ENCODE measurements at places on chromosomes 7 and 10.

GRCh38 chr7:50664937-50665336 is 99.7 kb upstream of the DDC start:
- DNase-seq = no peak

- no peak for DNase-seq
Observed at GRCh38 chr10:11931038-11931437, 107.9 kb downstream of the PROSER2 start.

DNA sequence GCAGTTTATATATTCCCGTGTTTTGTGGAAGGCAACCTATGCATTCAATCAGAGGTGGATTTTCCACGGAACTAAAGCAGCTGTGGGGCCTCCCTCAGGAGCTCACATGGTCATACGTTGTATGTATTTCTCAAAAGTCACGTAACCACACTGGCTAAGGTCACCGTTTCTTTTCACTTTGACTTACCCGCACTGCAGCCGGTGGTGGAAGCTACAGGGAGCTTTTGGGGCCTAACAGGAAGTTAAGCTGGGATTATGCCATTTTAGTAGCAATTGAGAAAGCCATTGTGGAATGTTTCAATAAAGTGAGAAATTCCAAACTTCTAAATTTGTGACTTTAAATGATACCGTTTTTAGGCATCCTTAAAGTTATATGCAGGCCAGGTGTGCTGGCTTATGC is 111.2 kb upstream of the KLF6 start:
- DNase-seq = no peak

GRCh38 chr7:121714559-121715303 is 158.2 kb upstream of the PTPRZ1 start:
- DNase-seq = no peak

GRCh38 chr7:65219623-65220022 is 154.0 kb upstream of the ZNF92 start:
- DNase-seq = no peak

DNA sequence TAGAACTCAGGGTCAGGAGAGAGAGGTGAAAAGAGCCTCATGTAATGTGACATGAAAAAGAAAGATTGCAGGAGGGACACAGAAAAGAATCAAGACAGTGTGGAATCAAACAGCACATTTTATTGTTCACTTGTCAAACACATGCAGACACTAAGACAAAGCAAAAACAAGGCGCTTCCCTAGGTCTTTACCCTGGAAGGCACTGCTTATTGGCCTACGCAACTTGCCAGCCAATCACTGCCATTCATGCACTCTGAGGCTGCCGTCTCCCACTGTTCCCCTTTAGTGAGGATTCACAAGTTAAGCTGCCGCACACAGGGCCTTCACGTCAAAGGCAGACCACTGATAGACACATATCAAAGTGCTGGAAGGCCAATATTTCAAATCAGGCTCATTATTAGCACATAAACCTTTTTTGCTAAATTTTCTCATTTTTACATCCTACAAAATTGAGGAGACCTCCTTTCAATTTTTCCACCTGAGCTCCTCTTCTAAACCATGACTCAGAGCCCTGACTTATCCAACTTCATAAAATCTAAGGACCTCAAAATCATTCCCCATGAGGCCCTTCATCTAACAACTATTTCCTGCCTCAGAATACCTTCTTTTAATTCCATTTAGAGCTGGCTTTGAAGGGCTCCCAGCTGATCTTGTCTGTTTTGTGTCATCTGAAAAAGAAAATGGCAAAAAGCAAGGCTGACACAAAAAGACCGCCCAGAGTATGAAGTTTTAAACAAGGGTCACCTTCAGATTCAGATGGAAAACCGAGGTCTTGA is 149.4 kb downstream of the CHCHD3 start:
- no peak for DNase-seq

GRCh38 chr10:58868736-58869435 is 307.6 kb upstream of the PHYHIPL start:
- DNase-seq = no peak

GRCh38 chr10:122725768-122726167 is 26.1 kb upstream of the C10orf120 start:
- DNase-seq = no peak

- no peak for DNase-seq
Observed at GRCh38 chr7:80748363-80749042, 110.1 kb downstream of the CD36 start.

DNA sequence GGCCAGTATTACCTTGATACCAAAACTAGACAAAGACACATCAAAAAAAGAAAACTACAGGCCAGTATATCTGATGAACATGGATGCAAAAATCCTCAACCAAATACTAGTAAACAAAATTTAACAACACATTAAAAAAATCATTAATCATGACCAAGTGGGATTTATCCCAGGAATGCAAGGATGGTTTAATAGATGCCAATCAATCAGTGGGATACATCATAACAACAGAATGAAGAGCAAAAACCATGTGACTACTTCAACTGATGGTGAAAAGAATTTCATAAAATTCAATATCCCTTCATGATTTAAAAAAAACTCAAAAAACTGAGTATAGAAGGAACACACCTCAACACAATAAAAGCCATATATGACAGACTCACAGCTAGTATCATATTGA is 25.2 kb upstream of the UBN2 start:
- no peak for DNase-seq

DNA sequence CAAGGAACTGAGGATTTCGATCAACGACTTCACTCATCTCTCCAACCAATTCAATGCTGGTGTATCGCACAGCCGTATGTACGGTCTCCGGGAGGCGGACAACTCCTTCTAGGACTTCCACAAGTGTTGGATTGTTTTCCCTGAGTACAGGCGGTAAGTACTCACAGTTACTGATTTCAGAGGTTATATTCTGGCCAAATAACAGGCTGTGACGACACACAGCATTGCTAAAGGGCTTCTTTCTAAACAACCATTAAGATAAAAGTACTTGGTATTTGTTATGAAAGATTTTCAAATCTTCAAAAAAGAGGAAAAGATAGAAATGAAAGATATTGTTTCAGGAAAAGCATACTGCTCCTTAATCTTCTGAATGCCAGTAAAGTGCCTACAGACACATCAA is 52.2 kb downstream of the IRF5 start:
- no peak for DNase-seq

DNA sequence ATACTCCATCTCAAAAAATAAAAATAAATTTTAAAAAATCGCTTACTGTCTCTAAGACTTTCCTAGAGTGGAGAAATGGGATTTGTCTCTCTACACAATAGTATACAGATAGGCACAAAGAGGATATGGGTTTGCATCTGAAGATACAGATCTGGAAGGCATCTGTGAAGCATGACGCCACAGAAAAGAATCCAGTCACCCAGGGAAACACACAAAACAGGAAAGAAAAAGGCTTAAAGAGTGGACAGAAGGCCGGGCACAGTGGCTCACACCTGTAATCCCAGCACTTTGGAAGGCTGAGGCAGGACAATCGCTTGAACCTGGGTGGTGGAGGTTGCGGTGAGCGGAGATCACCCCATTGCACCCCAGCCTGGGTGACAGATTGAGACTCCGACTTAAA is 61.3 kb downstream of the SKIDA1 start:
- DNase-seq = no peak

DNA sequence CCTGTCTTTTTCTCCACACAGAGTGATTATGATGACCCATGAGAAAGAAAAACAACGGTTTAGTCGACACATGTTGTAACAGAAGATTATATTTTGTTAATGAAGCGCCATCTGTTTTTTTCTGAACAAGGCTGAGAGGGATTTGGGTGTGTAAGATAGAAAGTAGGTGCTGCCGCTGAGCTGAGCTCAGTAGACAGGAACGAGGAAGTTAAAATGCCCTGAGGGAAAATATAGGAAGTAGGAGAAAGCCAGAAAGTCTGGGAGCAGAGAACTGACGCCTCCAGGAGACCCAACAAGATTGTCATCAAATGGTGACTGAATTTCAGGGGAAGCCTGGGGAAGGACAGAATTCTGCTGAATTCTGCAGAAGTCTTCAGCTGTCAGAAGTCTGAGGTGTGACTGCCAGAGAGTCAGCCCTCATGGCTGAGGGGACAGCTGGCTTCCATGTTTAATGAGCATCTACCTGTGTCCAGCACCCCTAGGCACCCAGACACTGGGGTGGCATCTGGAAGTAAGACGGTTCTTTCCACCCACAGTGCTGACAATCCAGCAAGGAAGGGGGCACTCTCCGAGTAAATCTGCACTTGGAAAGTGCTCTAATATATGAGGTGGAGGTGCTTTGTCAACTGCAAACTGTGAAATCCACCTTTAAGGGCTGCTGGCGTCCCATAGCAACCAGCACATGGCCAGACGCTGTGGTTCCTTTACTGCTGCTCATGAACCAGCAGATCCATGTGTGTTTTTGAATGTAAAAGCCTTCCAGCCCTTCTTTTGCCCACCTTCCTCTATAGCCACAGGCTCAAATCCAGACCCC is 12.5 kb upstream of the TSPAN15 start:
- DNase-seq = no peak

- DNase-seq = no peak
Observed at GRCh38 chr7:26673271-26673670, 191.1 kb downstream of the SKAP2 start.

DNA sequence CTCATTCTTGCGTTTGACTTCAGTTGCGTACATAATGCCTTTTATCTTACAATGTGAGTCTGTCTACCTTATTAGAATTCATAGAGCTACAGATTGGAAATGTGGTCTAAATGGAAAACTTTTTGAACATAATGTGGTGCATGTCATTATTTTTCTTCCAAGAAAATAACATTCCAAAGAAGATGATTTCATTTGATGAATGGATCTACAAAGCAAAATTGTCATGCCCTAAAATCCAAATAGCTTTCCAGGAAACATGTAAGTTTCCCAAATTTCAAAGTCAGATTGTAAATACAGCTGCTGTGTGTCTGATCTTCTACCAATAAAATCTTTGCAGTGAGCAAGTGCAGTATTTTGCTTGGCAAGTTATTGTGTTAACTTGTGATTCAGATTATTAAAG is 101.8 kb upstream of the FZD8 start:
- no peak for DNase-seq

DNA sequence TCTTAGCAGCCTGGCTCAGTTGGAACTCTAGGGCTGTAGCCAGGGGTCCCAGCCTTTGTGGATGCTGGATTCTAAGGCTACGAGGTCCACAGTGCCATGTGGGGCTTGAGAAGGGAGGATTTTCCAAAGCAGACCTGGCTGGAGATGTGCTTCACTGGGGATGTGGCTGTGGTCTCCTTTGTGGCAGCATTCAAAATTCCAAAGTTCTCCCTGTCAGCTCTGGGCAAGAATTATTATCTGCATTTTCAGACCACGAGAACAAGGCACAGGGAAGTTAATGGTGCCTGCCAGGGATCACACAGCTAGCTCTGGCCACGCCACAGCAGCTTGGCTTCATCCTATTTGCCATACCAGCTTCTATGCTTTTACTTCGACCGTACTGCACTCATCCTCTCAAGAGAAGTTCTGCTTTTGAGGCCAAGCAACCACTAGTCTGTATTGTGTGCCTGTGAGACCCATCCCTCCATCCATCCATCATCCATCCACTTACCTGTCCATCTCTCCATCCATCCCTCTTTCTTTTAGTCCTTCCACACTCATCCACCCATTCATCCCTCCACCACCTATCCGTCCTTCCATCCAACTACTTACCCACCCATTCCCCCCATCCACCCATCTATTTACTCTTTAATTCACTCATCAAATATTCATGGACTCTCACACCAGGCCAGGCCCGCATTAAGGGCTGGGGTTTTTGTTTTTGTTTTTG is 71.5 kb downstream of the ZMIZ1 start:
- DNase-seq = no peak

GRCh38 chr7:44564606-44565005 is 9.1 kb downstream of the DDX56 start:
- no peak for DNase-seq

DNA sequence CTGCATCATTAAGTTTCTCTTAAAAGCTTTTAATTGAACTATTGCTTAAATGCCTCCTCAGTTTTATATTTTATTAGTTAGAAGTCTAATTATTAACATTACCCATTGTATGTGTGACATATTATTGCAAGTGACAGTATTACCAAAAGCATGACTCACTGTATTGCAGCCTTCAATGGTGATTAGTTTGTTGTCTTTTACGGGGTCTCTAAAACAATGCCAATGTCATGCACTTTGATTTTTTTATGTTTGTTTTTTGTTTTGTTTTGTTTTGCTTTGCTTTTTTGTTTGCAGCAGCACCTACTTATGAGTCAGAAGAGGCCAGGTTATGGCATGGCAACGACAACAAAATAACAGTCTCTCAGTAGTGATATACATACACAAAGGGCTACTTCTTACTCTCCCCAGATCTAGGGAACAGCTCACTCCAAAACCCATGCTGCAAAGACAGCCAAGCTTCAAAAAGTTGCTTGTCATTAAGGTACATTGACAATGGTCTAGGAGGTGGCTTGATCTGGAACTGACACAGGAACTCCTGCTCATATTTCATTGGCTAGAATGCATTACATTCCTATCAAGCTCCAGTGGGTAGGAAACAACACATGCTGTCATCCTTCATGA is 293.7 kb upstream of the POM121L12 start:
- DNase-seq = no peak

DNA sequence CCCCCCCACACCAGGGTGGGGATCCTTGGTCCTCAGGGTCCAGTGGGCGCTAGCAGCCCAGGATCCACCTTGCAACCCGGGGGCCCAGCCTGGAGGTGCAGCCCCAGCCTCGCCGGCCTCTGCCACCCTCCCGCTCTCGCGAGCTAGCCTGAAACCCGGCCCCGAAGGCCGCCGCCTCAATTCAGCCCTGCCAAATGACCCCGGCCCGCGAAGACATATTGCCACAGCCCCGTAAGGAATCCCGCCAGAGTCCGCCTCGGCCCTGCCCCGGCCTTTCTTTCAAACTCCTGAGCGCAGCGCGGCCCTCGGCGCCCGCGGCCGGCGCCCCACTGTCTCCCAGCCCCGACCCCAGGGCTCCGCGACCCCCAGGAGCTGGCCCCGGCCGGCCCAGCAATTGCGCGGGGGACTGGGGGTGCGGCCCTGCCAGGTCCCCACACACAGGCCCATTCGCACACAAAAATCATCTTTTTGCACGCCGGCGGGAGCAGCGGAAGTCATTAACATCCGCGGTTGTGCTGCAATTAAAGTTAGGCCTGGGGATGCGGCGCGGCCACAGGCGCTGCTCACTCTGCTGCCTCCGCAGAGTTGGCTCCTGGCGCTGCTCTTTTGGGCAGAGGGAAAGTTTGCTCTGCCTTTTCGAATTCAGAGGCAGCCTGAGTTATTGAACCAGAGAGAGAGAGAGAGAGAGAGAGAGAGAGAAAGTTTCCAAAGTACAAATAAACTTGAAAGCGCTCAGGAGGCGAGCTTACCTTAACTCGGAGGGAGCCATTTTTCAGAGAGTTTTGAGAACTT is 4.0 kb downstream of the HOXA5 start:
- no peak for DNase-seq

GRCh38 chr7:156423876-156424275 is 216.7 kb upstream of the RNF32 start:
- no peak for DNase-seq

GRCh38 chr7:116443101-116443523 is 56.4 kb upstream of the CAV2 start:
- no peak for DNase-seq

DNA sequence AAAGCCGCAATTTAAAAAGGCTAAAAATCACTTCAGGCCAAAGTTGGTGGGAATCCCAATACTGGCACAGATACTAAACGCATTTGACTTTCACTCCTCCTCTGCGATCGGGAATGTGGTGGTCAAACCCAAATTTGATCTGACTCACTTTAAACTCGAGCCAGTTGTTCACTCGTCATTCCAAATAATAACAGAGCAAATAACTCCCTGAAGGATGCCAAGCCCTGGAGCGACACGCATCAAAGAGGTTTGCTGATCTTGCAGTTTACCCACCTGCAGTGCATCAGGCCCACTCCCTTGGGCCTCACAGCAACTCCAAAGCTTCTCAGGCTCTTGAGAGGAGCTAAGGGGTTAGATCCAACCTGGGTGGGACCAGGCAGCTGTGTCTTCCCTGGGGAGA is 12.2 kb downstream of the PTN start:
- DNase-seq = no peak

Data from esophagus squamous epithelium (tissue), 5 donors.